Activated T-helper 1 cell treated with Interleukin-2 at 50 U/mL for 16 hours (primary cell): ENCODE measurements at places on chromosomes 7 and 10.

DNA sequence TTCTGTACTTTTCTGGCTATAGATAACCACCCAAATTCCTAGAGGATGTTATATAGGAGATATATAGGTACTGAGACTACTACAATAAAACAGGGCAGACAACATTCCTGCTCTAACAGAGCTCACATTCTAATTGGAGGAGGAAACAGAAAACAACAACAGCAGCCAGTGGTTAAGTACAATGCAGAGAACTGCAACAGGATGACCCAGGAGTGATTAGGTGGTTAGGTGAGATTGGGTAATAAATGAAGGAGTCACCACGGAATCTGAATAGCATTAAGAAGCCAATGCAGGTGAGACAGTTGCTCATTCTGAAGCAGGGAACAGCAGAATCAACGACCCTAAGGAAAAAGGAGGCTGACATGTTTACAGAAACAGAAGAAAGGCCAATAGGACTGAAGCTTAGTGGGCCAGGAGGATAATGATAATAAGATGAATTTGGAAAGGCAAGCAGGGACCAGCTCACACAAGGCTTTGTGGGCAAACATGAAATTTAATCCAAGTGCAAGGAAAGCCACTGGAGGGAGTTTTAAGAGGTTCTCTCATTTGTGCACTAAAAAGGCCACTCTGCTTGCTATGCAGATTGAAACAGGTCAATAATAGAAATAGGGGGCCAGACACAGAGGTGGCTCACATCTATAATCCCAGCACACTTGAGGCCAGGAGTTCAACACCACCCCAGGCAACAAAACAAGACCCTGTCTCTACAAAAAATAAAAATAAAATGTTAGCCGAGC is 16.9 kb upstream of the REEP3 start:
- no peak for DNase-seq

DNA sequence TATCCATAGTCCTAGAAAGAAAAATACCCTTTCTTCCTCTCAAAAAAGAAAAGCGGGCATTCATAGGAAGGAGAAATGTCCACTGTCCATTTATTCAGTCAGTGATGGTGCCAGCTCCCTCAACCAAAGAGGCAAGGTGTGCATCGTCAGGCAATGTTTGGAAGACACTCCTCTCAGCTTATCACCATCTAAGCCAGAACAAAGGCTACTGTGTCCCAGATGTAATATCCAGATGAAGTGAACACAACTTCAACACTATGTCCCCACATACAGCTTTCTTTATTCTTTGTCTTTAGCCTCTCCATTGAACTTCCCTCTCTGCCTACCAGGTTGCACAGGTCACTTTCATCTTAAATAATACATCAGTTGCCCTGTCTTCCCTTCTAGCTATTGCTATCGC is 131.4 kb upstream of the RNF32 start:
- no peak for DNase-seq

GRCh38 chr10:48968036-48968435 is 28.4 kb upstream of the LRRC18 start:
- DNase-seq, result no peak

DNA sequence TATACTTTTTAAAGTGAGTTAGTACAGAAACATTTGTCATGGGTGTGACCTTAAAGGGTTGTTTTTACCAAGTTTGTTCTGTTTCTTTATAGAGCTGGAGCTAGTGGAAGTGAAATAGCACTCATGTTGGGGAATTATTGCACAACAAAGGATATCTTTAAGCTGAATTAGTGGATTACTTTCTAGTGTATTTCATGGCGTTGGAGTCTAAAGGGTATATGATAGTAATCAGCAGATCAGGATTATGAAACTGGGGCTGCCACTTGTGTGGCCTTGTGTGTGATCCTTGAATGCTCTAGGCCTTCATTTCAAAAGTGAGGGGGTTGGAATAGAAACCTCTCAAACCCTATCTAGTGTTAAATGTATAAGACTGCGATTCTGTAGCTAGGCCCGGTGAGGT is 123.6 kb downstream of the LYZL1 start:
- DNase-seq, result no peak

- no peak for DNase-seq
These were observed 15.3 kb upstream of the RSU1 start for GRCh38 chr10:16832351-16833080.

DNA sequence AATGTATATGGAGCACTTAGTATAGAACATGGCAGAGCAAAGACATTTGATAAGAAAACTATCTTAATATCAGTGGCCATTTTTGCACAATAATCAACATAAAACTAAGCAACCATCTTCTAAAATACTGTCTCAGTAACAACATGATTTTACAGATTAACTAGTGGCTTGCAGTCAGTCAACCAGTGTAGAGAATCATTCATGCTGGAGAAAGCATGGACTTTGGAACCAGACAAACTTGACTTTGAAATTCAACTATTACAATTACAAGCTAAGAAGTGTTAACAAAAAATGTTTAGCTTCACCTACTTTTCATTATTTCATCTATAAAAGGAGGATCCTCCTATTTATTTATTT is 27.7 kb downstream of the CUBN start:
- no peak for DNase-seq

DNA sequence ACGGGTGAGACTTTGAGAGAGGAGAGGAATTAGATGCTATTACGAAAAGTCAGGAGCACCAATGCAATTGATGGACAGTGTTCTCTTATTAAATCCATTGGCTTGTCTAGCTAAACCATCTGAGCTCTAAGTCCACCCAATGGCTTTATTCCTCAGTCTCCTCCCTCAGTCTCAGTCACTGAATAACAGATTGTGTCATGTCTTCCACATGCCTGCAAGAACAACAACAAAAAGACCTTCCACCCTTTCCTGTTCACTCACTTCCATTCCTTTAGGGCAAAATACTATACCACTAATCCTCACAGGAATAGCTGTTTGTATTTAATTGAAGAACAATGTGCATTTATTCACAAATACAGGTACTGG is 154.8 kb upstream of the LAMB4 start:
- no peak for DNase-seq

- no peak for DNase-seq
These were observed 96.1 kb downstream of the NKX6-2 start for GRCh38 chr10:132689721-132690360.

DNA sequence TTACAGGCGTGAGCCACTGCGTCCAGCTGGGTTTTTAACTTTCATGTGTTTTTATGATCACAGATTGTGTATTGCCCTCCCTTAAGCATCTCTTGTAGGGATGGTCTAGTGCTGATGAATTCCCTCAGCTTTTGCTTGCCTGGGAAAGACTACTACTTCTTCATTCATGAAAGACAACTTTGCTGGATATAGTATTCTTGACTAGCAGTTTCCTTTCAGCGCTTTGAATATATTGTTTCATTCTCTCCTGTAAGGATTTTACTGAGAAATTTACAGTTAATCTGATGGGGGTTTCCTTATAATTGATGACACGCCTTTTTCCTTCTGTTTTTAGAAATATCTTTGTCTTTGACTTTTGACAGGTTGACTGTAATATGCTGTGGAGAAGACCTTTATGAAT is 33.2 kb downstream of the STK31 start:
- no peak for DNase-seq

DNA sequence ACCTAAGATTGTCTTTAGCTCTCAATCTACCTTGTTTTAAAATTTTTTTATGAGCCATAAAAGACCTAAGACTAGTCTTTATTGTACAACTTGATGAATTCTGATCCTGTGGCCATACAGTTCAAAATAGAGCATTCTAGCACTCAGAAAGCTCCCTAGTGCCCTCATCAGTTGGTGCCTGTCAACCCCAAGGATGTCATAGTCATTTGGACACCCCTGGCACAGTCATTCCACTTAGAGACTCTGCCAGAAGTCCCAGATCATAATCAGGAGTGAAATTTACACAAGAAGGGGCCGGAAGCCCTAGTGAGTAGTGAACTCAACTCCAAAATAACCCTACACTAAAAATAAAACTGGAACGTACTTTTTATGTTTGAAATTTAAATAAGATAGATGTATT is 80.0 kb upstream of the INSIG1 start:
- no peak for DNase-seq

DNA sequence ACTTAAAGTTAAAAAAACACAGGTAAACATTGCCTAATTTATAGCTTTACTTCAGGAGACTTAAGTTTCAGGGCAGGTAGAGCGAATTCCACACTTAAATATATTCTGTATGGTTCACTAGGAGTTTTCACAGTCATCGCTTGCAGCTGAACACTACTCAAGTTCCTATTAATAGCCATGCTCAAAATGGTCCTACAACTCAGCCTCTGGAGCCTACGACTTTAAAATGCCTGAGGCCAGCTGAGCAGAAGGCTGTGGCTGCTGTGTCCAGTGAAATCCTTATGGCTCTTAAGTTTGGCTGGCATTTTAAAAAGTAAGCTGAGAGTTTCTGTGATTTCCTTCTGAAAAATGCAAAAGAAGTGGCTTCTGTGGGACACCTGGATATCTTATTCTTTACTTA is 105.4 kb upstream of the GLI3 start:
- no peak for DNase-seq

DNA sequence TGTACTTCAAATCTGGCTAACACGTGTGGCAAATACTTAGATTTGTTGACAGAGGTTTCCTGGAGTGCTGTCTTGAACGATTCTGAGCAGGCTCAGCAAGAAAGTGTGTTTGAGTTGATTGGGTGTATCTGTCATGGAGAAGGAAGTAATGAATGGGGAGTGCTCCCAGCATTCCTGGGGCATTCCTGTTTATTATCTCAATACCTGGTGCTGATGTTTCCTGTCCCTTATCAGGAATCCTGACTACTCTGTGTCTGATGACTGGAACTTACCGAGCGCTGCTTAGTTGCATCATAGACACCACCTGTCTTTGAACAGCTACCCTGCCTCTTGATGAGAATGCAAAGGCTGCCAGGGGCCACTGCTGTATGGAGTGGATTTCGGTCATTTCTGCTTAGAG is 41.0 kb upstream of the TMEM248 start:
- no peak for DNase-seq

GRCh38 chr7:44750424-44750823 is 1.8 kb downstream of the ZMIZ2 start:
- DNase-seq, result no peak

DNA sequence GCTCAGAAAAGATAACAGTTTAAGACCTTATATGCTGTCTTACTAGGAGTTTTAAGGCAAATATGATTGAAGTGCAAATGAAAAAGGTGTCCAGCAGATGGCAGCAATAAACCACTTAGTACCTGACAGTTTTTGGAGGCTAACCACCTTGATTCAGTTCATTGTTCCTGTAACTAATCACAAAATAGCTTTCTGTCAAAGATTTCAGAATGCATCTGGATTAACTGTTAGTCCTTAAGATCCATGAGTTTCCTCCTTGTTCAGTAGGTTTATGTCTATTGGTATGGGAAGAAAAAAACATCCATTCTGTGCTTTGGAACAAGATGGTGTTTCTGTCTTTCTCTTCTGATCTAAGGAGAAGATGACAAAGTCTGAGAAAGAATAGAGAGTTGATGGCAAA is 46.6 kb downstream of the CCSER2 start:
- no peak for DNase-seq

GRCh38 chr7:91325726-91326125 is 61.5 kb downstream of the FZD1 start:
- DNase-seq, result no peak

DNA sequence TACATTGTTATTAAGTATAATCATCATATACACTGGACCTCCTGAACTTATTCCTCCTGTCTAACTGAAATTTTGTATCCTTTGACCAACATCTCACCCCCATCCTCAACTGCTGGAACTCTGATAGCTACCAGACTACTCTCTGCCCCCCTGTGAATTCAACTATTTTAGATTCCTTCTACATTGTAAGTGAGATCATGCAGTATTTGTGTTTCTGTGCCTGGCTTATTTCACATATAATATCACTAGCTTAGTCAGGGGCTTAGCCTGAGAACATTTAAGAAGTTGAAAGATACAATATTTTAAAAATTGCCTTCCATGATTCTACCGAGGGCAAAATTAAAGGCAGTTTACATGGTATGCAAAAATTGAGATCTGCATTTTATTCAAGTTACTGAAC is 26.9 kb downstream of the STAMBPL1 start:
- no peak for DNase-seq

GRCh38 chr10:44395396-44395795 is 10.5 kb upstream of the CXCL12 start:
- DNase-seq, result no peak

DNA sequence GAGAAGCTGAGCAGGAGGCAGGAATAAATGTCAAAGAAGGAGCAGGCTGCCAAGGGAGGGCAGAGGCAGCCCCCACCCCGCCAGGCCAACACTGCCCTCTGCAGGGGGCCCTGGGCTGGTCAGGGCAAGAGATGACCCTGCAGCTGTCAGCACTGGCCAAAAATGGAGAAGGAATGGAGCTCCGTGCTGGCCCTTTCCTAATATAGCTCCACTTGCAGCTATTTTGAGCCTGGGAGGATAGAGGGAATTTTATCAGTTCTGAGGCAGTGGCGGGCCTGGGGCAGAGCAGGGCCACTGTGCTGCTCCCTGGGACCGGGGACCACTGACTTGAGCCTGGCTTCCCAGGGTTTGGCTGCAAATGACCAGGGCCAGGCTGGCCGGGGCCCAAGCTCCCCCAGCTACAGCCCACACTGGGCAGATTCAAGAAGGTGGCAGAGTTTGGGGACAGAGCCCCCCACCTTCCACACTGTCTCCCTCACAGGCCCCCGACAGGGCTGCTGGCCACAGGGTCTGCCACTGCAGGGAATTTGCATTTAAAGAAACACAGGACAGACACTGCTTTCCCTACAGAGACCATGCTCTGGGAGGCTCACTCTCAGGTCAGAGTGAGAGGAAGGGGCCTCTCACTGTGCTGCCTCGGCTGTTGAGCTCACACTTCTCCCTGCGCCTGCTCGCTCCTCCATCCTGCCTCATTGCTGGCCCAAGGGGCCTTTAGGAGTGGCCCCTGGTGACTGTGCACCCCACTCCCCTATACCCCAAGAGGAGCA is 16.2 kb downstream of the LDB3 start:
- DNase-seq, result no peak

DNA sequence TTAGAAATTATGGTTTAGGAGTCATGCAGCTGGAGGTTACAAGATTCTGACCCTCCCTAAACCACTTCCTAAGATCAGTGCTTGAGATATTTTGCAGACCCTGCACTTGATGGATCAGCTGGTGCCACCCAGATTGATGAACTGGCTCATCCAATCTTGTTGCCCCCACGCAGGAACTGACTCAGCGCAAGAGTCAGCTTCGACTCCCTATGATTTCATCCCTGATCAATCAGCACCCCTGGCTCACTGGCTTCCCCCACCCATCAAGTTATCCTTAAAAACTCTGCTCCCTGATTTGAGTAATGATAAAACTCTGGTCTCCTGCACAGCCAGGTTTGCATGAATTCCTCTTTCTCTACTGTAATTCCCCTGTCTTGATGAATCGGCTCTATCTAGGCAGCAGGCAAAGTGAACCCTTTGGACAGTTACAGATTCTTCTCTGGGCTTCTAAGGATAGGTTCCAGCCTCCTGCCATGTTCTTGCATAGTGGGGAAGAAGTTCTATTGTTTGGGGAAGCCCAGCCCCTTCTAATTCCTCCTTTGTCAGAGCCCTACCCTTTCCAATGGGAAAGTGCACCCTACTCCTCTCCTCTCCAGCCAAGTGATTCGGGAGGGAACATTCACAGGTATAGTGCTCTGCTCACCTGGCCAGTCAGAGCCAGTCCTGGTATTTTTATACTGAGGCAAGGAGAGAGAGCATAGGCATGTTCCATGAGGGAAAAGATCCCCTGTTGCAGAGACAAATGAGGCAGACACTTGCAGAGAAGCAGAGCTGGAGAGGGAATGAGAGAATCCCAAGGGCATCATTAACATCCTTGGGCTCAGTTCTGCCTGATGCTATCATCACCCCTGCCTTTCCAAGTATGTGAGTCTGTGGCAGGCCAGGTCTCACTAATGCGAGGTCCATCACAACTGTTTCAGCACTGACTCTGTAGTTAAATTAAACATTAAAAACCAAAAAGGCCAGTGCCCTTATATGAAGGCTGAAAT is 224.4 kb upstream of the GALNT17 start:
- DNase-seq, result no peak
